Calu3 (cell line): ENCODE measurements at places on chromosomes 12 and 14. TPM values are rescaled to one million over a fixed set of nuclear protein-coding genes. Genes with fewer than 3 reads are reported as not detected.

The LPCAT3 gene
- 30.2 and 31.7 TPM in 2 replicates for total RNA-seq

The C3AR1 gene
- total RNA-seq, result not detected in 2 replicates

The SSTR1 gene
- 0.24 TPM in 2 replicates for total RNA-seq

GRCh38 chr12:110371408-110372055, 32.0 kb downstream of the ANAPC7 start:
- DNase-seq, result no peak

- no peak for DNase-seq
Observed at GRCh38 chr12:19783547-19784444, 344.5 kb downstream of the AEBP2 start.

DNA sequence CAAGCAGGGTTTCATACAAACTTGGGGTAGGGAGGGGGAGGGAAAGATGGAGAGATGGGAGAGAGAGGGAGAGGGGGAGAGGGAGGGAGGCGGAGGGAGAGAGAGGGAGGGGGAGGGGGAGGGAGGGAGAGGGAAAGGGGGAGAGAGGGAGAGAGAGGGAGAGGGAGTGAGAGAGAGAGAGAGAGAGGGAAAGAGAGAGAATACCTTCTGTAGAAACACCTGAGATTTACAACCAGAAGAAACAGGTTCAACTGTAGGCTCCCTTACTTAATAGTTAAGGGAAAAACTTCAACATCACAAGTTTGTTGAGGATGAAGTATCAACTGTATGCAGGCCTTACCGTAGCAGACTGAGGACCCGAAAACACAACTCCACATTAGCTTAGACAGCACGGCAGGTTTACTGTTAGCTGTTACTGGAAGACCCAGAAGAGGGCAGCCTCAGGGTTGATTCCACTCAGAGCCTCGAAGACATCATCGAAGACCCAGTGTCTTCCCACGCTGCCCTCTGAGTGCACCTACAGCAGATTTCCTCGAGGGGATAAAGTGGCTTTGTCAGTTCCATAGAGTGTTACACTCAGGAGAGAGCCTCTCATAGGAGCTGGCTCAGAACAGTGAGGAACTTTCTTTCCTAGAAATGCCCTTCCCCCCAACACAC, 72.4 kb downstream of the NT5DC3 start:
- DNase-seq, result no peak

DNA sequence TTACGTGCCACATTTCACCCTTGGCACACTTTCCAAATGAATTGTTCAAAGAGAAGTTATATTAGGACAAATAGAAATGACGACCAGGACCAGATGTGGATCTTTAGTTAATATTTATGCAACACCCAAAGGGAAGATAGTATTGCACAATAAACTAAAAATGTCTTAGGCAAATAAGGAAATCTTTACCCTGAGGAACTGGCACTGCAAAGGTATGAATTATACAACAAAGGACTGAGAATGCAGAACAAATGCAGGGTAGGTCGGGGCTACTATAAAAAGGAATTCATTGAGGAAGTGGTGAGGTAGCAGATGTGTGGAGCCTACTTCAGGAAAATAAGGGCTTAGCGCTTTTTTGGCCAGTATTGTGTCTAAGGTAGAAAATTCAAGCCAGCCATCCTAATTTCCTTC, 3.9 kb upstream of the TMTC2 start:
- peak; percentile 41 for DNase-seq
